Right ventricle myocardium inferior (tissue), 1 donor: ENCODE measurements at places on chromosomes 1 and 21. TPM values are rescaled to one million over a fixed set of nuclear protein-coding genes. Genes with fewer than 3 reads are reported as not detected.

Gene PIK3CD
- 4.1 TPM for total RNA-seq

Gene TNNT2
- 9,445 TPM for total RNA-seq

Gene JAM2
- 38.2 TPM for total RNA-seq

Gene EMC1
- 30.5 TPM for total RNA-seq

Gene KDM5B
- total RNA-seq, result 10.8 TPM

Gene CD160
- total RNA-seq, result not detected

Gene DIO1
- total RNA-seq, result not detected

Gene TIPRL
- total RNA-seq, result 28.7 TPM

Gene LCA5L
- total RNA-seq, result 0.46 TPM

Gene CBR3
- total RNA-seq, result 2.5 TPM

Gene GLUL
- total RNA-seq, result 433 TPM

Gene HLX
- 5.0 TPM for total RNA-seq

Gene URB1
- 11.6 TPM for total RNA-seq

Gene TRPM2
- 2.7 TPM for total RNA-seq

Gene CTSS
- 38.4 TPM for total RNA-seq

Gene TCEA3
- total RNA-seq, result 73.6 TPM

Gene F13B
- not detected for total RNA-seq

Gene S100A9
- total RNA-seq, result 190 TPM

Gene SPRR1A
- not detected for total RNA-seq

Gene SPAG17
- total RNA-seq, result not detected

Gene DNASE2B
- total RNA-seq, result not detected

Gene ADGRL4
- total RNA-seq, result 25.3 TPM

Gene RPTN
- not detected for total RNA-seq

Gene OR14K1
- not detected for total RNA-seq

Gene PLPP3
- 143 TPM for total RNA-seq

Gene LRRC71
- not detected for total RNA-seq

Gene CHRM3
- 0.35 TPM for total RNA-seq

Gene SH3D21
- total RNA-seq, result 1.6 TPM

Gene RASSF5
- 5.3 TPM for total RNA-seq

Gene ERICH3
- not detected for total RNA-seq

Gene RCAN3
- total RNA-seq, result 5.9 TPM

Gene TRIM46
- total RNA-seq, result 0.16 TPM

Gene AQP10
- total RNA-seq, result not detected

Gene CAPN9
- 0.27 TPM for total RNA-seq

Gene OR6K2
- not detected for total RNA-seq

Gene SPATA1
- 0.92 TPM for total RNA-seq

Gene CLCA4
- total RNA-seq, result not detected

Gene PGLYRP3
- total RNA-seq, result not detected

Gene GFI1
- total RNA-seq, result 0.08 TPM

Gene C4BPA
- not detected for total RNA-seq

Gene FAM3B
- total RNA-seq, result not detected

Gene ERVH48-1
- not detected for total RNA-seq

Gene FLG
- total RNA-seq, result not detected
